NCI-H1417 treated with DMSO at 0.1 percent for 48 hours (cell line): ENCODE measurements at places on chromosomes 7 and 10.
A peak's percentile ranks its signal among the peaks of the same experiment; 100 is the strongest.

GRCh38 chr7:150663802-150664494 is 21.6 kb upstream of the GIMAP2 start:
- no peak for DNase-seq

DNA sequence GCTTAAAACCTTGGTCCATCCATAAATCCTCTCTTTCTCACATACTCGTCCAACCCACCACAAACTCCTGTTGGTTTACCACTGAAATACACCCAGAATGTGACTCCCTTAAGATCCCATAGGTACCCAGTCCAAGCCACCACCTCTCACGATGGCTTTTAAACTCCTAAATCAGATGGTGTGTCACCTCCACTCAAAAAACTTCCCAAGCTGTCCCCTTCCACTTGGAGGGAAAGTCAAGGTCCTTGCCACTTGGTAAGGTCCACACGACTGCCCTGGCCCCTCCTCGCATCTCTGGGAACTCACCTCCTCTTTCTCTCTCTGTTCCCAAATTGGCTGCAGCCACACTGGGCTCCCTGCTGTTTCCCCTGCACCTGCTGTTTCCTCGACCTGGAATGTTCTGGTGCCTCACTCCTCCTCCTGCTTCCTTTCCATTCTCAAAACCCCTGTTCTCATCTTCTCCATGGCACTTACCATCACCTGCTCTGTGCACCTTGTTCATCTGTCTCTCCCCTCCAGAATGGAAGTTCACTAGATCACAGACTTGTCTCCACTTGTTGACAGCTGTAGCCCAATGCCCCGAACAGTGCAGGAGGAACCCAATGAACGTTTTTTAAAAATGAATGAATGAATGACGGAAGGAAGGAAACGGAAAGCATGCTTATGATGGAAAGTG is 23.0 kb downstream of the ZFAND2A start:
- DNase-seq, result peak; percentile 45

DNA sequence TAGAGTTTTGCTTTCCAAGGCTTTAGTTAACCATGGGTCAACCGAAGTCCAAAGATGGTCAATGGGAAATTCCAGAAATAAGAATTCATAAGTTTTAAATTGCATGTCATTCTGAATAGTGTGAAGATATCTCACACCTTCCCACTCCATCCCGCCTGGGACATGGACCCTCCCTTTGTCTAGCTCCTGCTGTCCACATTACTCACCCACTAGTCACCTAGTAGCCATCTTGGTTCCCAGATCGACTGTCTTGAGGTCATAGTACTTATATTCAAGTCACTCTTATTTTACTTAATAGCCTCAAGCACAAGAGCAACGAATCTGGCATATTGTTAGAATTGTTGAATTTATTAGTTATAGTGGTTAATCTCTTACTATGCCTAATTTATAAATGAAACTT is 366.6 kb downstream of the PRPF18 start:
- no peak for DNase-seq

GRCh38 chr7:117836-118614 is 74.3 kb upstream of the FAM20C start:
- no peak for DNase-seq

DNA sequence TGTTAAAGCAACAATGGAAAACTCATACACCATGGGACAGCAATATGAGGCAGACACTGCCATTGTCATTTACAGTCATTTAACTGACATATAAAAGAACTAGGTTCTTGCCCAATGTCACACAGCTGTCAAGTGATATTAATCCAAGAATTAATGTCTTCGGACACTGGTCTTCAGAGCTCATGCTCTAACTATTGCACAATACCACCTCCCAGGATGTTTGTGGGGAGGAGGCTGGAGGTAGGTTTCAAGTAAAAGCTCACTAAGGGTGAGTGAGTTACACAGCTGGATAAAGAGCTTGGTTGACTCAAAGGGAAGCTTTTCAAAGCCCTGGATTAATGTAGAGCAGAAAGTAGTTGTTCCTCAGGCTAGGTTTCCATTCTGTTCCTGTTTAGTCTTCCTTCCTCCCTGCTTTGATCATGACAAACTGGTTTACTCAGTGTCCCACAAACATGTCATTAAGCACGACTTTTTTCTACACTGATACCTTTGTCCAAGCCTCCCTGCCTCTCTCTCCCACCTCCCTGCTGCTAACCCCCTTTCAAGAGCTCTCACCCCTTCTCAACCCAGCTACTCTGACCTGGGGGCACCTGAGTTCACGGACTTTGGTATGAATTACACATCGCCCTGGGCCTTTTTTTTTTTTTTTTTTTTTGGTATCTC is 987 bp upstream of the EXOC6 start:
- no peak for DNase-seq

- DNase-seq, result no peak
These were observed 127.7 kb downstream of the ELMO1 start for GRCh38 chr7:37320848-37321468.

DNA sequence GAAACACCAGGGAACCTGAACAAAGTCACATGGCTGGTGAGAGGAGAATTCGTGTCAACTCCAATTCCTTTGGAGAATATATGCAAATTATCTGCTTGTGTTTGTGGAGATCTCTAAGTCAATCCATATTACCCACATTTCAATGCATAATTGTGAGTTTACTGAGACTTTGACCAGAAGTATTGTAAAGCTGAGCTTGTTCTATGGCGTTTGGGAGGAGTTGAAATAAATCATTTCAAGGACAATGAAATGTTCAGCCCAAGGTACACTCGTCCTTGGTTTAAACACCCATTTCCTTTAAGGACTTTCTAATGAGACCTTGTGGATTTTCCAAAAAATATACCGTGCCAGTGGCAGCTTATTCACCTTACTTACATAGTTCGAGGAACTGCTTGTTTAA is 186.6 kb upstream of the HDAC9 start:
- no peak for DNase-seq

- peak; percentile 81 for DNase-seq
These were observed 73.3 kb upstream of the GSDME start for GRCh38 chr7:24830440-24831050.

DNA sequence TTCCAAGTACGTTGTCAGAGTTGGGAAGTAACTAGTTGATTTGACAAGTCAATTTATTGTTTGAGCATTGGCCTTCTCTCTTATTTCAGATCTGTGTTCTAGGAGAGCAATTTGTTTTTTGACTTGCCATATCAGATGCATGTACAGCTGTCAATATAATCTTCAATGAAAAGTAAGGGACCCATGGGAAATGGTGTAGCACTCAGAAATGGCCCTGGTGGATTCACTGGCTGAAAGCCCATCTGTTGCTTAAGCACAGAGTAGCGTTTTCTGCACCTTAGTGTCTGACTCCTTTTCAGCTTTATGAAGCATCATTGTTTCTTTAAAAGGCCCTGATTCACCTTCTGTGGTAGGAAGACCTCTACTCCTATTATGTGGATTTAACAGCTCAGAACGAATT is 10.2 kb downstream of the GARS1 start:
- DNase-seq, result no peak

DNA sequence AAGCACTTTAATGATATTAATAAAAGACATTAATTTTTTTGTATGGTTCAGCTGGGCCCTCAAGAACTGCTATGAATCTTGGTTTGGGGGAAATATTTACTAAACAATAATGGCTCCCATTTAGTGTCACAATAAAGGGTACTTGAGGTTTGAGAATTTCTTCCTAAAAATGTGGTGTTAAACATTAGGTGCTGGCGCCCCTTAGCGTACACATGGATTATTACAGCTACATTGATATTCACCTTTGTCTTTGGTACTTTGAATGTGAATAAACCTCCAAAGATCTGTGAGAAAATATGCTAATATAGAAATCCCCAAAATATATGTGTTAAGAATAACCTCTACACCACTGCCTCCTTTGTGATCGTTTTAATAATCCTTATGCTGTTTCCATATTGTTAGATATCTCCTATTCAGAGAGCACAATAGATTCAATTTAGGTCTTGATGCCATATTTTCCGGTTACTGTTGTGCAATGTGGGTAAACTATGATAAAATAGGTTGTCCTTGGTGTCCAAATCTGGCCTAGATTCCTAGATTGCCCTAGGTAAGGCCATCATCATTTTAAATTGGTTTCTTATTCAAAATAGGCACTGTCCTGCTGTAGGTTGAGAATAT is 161.8 kb upstream of the CACNA2D1 start:
- DNase-seq, result peak; percentile 79

DNA sequence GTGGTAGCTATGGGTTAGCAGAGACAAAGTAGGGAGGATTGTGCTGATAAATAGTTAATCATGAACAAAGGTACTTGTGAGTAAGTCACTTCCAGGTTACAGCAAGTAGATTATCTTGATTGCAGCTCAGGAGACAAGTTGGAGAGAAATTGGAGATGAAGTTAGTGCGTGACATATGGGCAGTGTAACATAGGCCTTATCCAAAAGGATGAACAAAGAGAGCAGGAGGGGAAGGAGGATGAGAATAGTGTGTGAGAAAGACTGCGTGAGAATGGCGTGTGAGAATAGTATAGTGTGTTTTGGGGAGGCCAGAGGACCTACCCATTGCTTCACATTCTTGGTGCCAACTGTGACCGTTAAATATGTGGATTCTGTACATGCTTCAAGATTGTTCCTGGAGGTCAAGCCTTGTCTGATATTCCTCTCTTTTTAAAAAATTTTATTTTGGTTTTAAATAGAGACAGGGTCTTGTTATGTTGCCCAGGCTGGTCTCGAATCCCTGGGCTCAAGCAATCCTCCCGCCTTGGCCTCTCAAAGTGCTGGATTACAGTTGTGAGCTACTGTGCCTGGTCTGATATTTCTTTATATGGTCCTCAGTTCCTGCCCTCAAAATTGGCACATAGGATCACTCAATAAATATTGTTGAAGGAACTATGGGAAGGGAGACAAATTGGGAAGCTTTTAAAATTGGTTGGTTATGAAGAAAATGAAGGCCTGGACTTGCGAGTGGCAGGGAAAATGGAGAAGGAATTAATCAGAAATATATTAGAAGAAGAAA is 3.2 kb downstream of the VCL start:
- no peak for DNase-seq

- DNase-seq, result no peak
These were observed 28.4 kb downstream of the MKI67 start for GRCh38 chr10:128097783-128098182.
